ENCODE measurements at places on chromosomes 1 and 21.

DNA sequence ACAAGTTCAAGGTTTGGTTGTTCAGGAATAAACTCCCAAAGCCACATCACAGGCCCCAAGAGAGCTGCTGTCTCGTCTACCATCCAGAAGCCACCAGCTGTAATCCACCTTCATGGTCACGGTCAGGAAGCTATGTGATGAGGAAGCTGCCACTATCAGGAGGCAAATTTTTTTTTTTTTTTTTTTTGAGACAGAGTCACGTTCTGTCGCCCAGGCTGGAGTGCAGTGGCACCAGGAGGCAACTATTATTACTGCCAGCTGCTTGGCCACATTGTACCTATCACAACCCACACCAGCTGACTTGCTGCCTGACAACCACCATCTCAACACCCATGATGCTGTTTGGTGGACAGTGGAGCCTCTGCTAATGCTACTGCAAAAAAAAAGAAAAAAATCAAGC lies 124.1 kb downstream of the OMA1 start:
- no peak for DNase-seq

- no peak for DNase-seq
Measured at GRCh38 chr21:45203983-45204382, 83.7 kb downstream of the POFUT2 start.

DNA sequence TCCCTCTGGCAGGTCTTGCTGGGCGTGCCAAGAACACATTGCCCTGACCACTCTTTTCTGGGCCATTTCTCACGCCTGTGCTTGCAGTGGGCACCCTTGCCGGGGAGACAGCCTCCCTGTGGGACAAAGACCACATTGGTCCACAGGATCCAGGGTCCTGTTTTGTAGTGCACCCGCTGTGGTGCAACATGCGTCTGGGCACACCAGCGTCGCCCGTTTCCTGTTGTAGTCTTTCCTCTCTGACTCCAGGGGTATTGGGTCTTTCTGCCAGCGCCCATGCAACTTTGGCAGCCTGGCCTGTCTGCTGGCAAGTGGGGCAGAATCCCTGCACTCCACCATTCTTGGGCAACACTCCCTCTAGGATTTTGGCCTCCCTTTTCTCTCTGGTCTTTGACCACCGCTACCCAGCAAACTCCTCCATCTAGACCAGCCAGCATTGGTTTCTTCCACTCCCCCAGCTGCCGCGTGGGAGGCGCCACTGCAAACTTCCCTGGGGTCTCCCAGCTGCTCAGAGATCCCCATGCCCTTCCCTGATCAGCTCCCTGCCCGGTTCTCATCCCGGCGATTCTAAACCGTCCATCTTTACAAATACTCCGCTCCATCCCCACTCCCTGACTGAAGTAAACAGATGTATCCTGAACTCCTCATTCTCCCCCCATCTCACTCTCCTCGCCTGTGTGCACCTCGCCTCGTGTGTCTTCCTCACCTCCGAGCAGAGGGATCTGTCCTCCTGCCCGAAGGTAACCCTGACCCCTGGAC lies 1.2 kb upstream of the TPRG1L start:
- no peak for DNase-seq

- no peak for DNase-seq
Measured at GRCh38 chr1:234912548-234913277, 215.9 kb downstream of the TOMM20 start.

DNA sequence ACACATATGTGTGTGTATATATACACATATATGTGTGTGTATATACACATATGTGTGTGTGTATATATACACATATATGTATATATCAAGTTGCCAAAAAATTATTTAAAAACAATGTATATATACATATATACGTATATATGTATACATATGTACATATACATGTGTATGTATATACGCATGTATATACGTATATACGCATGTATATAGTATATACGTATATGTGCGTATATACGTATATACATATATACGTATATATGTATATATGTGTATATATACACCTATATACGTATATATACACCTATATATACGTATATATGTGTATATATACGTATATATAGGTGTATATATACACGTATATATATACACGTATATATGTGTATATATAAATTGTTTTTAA lies 57.0 kb upstream of the ZNF644 start:
- no peak for DNase-seq

- no peak for DNase-seq
Measured at GRCh38 chr1:186002406-186002805, 268.2 kb downstream of the HMCN1 start.

Measured in erythroblast (primary cell).